ENCODE measurements at places on chromosomes 3 and 15.

DNA sequence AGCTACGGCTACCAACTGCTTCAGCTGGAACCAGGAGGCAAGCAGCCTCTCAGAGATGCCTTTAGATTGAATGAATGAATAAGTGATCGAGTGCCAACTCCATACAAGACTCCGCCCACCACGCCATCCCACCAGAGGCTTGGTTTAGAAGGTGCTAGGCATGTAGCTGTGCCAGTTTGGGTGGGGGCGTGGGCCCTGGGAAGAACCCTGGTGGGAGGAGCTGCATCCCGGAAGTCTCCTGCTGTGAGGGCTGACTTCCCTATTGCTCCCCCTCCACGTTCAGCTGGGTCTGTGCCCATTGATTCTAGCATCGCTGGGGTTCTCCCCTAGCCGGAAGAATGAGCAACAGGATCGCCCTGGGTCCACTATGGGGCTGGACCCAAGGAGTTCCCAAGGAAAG lies 20.9 kb downstream of the LINGO1 start:
- DNase-seq, result no peak

- no peak for DNase-seq
Measured at GRCh38 chr3:188348435-188349244, 194.7 kb downstream of the LPP start.

DNA sequence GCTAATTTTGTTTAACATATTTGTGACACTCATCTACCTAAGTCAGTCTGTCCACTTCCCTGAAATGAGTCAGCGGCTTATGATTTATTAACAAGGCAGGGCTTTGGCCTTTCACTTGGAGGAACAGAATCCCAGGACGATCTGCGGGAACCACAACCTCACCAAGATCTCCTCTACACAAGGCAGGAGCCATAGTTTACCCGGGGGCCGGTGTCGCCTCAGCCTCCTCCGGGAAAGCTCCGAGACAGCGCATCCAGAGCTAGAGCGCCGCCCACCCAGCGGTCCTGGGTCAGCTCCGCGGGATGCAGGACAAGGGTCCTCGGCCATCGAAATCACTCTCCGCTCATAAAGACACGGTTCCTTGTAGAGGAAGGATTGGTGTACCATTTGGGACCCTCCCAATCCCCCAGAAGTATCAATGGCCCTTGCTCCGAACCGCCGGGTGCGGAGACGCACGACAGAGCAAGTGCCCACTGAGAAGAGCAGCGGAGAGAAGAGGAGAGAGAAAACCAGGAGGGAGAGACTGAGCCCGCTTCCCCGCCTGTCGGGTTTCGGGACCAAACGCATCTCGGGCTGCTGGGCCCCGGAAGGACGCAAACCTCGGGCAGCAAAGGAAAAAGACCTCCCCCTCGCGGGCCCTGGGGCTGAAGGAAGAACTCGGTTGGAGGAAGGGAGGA lies 13.1 kb upstream of the ALCAM start:
- DNase-seq, result peak; percentile 22

DNA sequence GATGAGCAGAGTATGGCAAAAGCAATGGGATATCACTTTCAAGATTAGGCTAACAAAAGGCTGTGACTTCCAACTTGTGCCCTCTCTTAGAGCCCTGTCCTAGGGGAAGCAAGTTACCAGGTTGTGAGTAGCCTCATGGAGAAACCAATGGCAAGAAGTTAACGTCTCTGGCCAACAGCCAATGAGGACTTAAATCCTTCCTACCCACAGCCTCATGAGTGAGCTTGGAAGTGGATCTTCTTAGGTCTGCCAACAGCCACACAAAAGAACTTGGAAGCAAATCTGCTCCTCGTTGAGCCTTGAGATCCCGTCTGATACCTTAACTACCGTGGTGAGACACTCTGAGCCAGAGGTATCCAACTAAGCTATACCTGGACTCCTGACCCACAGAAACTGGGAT lies 5.7 kb downstream of the NME9 start:
- no peak for DNase-seq
